ENCODE measurements at places on chromosomes 5 and 9. TPM values are rescaled to one million over a fixed set of nuclear protein-coding genes. Genes with fewer than 3 reads are reported as not detected.

Gene FST
- total RNA-seq = not detected

Gene PCDHGB3
- 0.21 TPM for total RNA-seq

Gene RAI14
- total RNA-seq = 3.3 TPM

Gene UBE2D2
- total RNA-seq = 200 TPM

Gene KCNIP1
- not detected for total RNA-seq

- H3K27me3 ChIP-seq = peaks cover 27% of the 10 kb centered on the region
- no peak overlapping the region for H3K27ac ChIP-seq
- H3K36me3 ChIP-seq = no peaks in the 10 kb centered on the region
- ATAC-seq = no peak
Measured at GRCh38 chr5:127335381-127335780, 44.8 kb downstream of the MEGF10 start.

DNA sequence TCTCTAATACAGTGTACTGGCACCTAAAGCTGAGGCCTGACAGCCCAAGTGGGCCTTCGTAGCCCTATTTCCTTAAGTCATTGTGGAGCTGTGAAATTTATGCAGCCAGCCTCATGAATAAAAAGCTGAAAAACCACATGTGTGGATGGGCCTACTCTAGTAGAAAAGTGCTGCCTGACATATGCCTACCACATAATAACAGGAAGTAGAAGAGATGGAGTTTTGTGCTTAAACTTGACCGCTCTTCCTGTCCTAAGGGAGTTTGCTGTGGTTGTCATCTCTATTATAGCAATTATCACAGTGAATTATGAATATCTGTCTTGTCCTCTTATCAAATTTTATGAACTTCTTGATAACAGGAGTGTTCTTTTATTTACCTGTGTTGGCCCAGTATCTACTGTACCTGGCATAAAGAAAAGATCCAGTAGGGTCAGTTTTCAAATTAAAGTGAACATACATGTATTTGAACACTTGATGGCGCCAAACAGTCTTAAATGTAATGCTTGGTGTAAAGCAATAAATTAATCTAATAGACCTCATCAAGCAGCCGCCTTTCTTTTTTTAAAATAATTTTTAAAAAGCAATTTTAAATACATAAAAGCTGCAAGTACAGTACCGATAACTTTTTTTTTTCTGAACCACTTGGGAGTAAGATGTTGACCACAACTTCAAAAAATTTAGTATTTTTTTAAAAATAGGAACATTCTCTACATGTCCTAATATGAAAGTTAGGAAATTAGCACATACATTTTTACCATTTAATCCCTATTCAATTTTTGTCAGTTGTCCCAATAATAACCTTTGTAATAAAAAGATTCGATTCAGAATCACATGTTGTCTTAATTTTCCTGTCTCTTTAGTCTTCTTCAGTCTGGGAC is 51.0 kb downstream of the FKTN start:
- peaks cover 25% of the 10 kb centered on the region for H3K36me3 ChIP-seq
- no peak overlapping the region for H3K27ac ChIP-seq
- H3K4me3 ChIP-seq = no peak overlapping the region
- no peaks in the 10 kb centered on the region for H3K27me3 ChIP-seq
- ATAC-seq = no peak

GRCh38 chr5:10695759-10696543 is 65.1 kb downstream of the DAP start:
- no peaks in the 10 kb centered on the region for H3K27me3 ChIP-seq
- peak; percentile 18 for ATAC-seq
- H3K36me3 ChIP-seq = peaks cover 4% of the 10 kb centered on the region
- H3K4me1 ChIP-seq = peaks cover 10% of the 10 kb centered on the region
- H3K27ac ChIP-seq = peak overlapping the region; percentile 49

GRCh38 chr5:68643064-68643463 is 427.5 kb downstream of the PIK3R1 start:
- H3K36me3 ChIP-seq = no peaks in the 10 kb centered on the region
- no peak overlapping the region for H3K4me3 ChIP-seq
- H3K27ac ChIP-seq = no peak overlapping the region
- H3K27me3 ChIP-seq = peaks cover 12% of the 10 kb centered on the region

DNA sequence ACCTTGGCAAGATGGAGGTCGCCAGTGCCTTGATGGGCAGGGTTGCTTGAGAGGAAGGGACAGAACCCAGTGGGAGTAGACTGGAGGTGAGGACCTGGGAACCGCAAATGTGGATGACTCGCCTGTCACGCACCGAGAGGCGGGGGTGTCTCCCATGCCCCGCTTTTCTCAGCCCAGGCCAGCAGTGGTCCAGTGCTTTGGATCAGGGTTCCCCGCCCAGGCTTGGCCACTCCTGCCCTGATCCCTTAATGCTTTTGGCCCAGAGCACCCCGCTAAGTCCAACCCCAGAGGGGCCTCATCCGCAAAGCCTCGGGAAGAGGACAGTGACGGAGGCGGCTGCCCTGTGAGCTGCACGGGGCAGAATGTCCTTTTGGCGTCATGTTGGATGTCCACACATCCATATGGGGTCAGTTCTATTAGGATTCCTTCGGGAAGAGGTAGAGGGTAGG is 2.4 kb downstream of the MRPS2 start:
- H3K27ac ChIP-seq = peak overlapping the region; percentile 77
- no peaks in the 10 kb centered on the region for H3K27me3 ChIP-seq
- H3K4me3 ChIP-seq = peak overlapping the region; percentile 81
- no peaks in the 10 kb centered on the region for H3K4me1 ChIP-seq
- no peak for ATAC-seq
- peaks cover 39% of the 10 kb centered on the region for H3K36me3 ChIP-seq

All from activated T-helper 17 cell treated with anti-CD3 and anti-CD28 coated beads, Interleukin-2, amount 50 U/mL, for 72 hours (primary cell).